ENCODE measurements at places on chromosomes 2 and 18.
A peak's percentile ranks its signal among the peaks of the same experiment; 100 is the strongest.

- DNase-seq, result no peak
Observed at GRCh38 chr2:65495251-65495877, 63.0 kb upstream of the SPRED2 start.

- no peak for DNase-seq
Observed at GRCh38 chr2:161576421-161576820, 47.8 kb upstream of the SLC4A10 start.

- DNase-seq, result no peak
Observed at GRCh38 chr2:3305952-3306351, 71.7 kb downstream of the EIPR1 start.

DNA sequence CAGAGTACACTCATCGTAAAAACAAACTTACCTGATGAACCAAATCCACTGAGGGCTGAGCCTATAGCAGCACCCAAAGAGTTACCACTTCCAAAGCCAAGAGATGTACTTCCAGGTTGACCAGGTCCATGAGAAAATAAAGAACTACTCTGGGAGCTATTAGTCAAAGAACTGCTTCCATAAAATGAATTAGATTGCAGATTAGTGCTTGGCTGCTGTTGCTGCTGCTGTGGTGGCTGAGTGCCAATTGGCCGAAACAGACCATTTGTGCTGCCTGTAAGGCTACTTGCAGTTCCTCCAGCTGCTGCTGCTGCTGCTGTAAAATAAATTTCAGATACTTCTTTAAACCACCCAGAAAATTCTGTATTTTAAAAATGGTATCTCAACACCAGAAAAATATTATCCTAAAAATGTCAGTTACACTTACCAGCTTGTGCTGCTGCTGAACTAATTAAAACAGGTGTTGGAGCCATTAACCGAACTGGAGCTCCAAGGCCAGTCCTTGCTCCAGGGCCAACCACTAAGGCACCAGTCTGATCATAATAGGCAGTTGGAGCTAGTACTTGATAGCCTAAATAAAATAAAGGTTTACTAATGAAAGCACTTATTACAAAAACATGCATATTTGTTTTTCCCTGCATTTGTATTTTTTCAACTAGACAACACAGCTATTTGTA lies 58.1 kb upstream of the SDC1 start:
- DNase-seq, result no peak

DNA sequence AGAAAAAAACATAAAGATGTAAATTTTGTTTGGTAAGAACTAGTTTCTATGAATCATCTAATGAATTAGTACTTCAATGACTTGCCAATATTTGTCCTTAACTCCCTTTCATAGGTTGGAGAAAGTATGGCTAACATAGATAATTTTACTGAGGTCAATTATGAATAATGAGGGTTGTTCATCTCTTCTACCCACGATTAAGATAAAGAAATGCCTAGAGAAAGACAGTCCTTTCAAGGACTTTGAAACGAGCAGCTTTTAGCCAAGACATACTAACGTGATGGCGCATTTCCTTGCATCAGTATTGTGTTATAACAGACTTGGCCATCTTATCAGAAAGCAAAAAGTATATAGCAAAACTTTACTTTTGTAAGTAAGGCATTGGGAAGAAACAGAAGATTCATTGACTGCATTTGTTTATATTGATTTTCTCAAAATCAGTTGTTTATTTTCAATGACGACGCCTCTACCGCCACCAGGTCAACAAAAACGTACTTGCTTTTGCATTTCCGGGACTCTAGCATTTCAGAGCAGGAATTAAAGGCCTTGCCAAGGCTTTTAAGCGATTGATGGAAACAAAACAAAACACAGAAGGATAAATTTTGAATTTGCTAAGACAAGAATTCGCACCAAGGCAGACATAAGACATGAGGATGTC lies 961 bp downstream of the RBM43 start:
- peak; percentile 63 for DNase-seq

DNA sequence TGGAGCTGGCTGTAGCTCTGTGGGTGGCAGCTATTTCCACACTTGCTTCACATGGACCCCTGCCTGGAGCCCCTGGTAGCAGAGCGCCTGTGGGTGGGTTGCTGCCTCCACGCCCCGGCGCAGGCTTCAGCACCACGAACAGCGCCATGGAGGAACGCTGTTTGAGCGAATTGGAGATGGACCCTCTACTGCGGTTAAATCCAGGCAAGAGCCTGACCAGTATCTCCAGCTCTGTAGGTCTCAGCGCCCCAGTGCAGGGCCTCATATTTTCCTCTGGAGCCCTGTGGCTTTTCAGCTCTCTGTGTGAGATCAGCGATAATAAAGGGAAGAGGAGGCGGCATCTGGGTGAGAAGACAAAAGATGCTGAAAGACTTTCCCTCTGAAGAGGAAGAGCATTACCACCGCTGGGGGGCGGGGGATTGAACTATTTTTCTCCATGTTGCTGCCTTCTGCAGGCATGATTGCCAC lies 12.0 kb downstream of the ONECUT2 start:
- DNase-seq, result no peak

- no peak for DNase-seq
Observed at GRCh38 chr2:234981197-234982095, 29.6 kb downstream of the SH3BP4 start.

- DNase-seq, result no peak
Observed at GRCh38 chr18:49476664-49477411, 10.2 kb downstream of the C18orf32 start.

All from naive thymus-derived CD8-positive, alpha-beta T cell (primary cell).